ENCODE measurements at places on chromosomes 5 and 9.

DNA sequence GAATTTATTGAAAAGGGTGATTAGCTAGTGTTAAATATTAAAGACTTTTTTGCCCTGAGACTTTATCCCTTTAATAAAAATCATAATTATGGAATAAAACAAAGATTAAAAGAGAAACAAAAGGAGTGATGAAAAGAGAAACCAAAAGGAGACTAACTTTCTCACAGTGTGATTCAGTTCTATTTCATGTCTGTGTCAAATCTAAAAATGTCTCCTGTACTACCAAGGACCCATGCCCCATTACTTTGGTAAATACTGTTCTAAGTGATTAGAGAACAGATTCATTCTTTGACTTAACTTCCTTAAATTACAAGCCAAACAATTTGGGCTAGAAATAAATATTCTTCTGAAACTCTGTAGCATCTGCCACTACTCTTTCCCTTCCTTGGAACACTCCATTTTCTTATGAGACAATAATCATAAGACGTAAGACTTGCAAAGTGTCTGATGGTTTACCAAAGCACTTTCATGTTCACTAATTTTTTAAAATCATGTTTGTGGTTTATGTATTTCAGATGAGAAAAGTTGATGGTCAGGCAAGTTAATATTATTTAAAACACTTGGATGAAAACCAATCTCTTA is 319.0 kb downstream of the EBF1 start:
- DNase-seq = no peak

- DNase-seq = no peak
Observed at GRCh38 chr9:10773136-10773535, 160.3 kb upstream of the PTPRD start.

- DNase-seq = no peak
Observed at GRCh38 chr5:146574713-146575112, 58.7 kb upstream of the GPR151 start.

GRCh38 chr9:121075251-121076036 is 689 bp downstream of the CNTRL start:
- no peak for DNase-seq

GRCh38 chr9:123929177-123929869 is 603 bp downstream of the DENND1A start:
- DNase-seq = no peak

DNA sequence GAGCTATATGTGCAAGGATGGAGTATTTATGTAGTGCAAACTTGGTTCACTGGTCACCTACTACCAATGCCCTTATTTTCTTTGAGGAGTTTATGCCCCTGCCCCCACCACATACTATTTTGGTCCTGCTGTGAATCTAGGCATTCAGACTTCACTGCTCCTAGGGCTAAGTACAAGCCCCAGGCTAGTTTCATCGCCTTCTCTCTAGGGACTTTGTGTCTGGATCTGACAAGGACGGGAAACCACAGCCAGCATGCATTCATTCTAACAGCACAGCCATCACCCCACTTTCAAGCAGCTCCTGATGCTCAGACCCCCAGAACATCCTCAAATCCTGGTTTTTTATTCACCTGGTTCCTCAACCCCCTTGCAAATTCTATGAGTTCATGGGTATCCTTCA is 56.8 kb downstream of the DRD1 start:
- peak; percentile 87 for DNase-seq

GRCh38 chr5:31445041-31445600 is 86.8 kb downstream of the DROSHA start:
- no peak for DNase-seq

GRCh38 chr9:105651806-105652205 is 10.5 kb upstream of the TAL2 start:
- no peak for DNase-seq
